ENCODE measurements at places on chromosomes 5 and 9.

DNA sequence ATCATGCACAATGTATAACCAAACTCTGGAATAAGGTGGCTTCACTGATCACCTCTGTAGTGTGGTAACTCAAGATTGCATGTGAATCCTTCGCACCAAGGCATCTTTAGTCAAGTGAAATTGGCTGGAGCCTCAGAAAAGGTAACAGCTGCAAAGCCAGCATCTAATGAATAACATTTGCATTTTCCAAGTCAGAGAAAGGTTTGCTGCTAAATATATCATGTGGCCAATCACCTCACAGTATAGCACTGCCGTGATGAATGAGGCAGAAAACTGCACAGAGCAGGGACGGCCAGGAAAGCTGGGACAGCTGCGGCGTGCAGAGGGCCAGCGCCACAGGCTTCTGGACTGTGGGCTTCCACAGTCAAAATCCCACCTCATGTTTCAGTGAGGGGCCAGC, 18.5 kb downstream of the MRPS27 start:
- no peak for DNase-seq

GRCh38 chr5:87741881-87742280, 329.2 kb upstream of the CCNH start:
- DNase-seq: no peak

DNA sequence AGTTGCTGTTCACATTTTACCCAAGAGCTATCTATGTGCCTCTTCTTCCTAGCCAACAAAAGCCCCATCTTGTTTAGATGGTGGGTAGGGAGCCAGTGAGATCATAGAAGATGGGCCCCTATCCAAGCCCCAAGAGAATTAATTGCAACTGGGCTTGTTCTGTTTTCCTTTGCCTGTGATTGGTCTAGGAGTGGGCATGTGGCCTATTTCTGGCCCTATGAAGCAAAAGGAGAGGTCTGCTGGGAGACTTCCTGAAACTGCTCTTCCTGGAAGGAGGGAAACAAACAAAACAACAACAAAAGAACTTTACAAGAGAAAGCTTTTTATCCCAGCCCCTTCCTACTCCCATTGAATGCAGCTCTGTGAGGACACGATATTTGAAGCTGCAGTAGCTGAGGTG, 32.5 kb upstream of the ALDOB start:
- DNase-seq: no peak

DNA sequence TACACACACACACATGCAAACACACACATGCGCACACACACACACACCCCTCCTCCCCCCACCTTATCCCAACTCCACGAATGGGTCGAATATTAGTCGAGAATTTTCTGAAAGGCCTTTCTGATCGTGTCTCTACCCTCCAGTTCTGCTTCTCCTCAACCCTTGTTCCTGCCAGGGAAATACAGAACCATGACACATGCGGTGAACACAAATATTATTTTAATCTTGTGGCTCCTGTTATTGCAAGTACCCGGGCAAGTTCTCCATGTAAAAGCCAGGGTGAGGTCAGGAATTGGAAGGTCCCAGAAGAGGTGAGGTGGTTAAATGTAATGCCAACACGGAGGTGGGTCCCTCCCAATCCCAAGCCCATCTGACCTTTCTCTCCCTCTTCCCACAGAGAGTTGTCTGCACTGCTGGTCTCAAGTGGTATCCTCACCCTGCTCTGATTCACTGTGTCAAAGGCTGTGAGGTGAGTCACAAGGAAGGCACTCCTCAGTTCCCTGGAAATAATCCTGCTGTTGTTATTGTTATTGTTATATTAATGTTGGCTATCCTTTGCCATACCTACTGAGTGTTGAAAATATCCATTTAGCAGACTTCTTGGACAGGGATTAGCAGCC, 223.7 kb downstream of the PAPPA start:
- DNase-seq: no peak

- DNase-seq: no peak
Measured at GRCh38 chr9:114050646-114051045, 27.5 kb downstream of the AMBP start.

DNA sequence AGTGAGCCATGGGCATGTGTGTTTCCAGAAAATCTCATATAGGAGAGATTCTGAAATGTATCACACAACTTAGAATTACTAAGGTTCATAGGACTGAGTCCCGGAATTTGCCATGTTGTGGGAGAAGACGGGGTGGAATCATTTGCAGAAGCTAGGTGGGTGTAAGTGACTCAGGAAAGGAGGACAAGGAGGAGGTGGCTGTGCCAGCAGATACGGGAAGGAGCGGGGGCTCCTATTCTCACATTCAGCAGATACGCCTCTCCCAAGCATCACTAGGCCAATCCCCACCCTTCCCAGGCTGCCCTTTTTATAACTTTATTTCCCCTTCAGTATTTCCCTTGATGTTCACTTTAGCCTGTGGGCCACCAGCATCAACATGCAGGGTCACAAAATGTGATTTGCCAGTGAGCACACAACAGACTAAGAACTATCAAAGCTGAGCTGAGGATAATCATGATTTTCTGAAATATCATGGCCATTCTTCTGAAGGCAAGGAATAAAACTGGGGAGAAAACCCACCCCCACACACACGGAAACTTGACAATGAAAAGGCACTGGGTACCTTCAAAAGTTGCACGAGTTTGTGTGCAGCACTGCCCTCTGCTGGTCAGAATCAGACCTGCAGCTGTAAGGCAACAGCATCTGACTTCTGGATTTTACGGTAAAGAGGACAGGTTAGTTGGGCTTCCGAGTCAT, 133.2 kb downstream of the MTX3 start:
- peak; percentile 36 for DNase-seq

DNA sequence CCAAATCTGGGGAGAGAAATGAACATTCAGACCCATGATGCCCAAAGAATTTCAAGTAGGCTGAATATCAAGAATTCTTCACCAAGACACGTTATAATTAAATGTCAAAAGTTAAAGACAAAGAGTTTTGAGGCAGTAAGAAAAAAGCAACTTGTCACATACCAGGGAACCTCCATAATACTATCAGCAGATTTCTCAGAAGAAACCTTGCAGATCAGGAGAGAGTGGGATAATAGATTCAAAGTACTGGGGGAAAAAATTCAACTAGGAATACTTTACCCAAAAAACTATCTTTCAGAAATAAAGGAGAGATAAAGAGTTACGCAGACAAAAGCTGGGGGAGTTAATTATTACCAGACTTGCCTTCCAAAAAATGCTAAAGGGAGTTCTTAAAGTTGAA, 516.0 kb downstream of the CETN3 start:
- DNase-seq: no peak

DNA sequence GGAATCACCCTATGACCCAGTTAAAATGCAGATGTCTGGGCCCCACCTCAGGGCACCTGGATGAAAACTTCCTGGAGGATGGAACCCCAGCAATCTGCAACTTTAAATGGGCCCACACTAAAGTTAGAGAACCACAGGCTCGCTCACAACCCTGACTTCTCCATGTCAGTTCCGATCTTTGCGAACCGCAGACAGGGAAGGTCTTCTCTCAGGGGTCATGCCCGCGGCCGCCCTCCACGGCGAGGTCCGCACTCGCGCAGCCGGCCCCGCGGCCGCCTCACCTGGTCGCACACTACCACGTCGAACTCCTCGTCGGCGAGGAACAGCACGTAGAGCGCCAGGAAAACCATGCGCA, 499 bp downstream of the ALG2 start:
- no peak for DNase-seq

DNA sequence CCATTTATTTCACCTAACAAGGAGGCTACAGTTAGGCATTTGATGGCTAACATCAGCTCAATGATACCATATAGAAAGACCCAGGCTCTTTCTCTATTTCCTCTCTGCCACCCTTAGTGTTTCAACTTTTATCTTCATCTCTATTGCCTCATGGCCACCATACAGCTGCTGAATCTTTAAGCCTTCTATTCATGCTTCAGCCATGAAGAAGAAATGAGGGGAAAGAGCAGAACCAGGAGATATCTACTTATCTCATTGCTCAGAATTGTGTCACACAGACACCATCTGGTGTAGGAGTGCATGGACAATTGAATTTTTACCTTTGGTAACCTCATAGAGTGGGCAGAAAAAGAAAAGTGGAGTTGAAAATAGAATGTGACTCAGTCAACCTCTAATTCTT, 6.7 kb downstream of the GAPT start:
- DNase-seq: no peak

DNA sequence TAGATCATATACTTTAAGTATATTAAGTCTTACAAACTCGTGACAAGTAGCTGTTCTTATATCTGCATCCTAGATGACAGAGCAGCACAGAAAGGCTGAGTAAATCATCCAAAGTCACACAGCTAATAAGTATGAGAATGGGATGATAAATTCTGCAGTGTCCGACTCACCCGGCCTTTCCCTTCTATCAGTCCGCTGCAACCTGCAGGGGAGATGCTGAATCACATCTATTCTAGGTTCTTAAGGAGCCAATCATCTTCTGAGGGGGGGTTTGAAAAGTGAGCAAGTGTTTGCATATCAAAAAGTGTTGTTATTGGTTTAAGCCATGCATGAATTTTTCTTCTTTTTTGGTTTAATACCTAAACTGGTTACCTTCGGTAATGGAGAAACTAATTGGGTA, 38.9 kb downstream of the ADAMTS16 start:
- no peak for DNase-seq

GRCh38 chr5:67012171-67012570, 184.4 kb downstream of the CD180 start:
- no peak for DNase-seq

GRCh38 chr5:88880201-88880600, 2.8 kb downstream of the MEF2C start:
- DNase-seq: no peak

GRCh38 chr9:72791436-72791835, 161.4 kb downstream of the ALDH1A1 start:
- DNase-seq: no peak

DNA sequence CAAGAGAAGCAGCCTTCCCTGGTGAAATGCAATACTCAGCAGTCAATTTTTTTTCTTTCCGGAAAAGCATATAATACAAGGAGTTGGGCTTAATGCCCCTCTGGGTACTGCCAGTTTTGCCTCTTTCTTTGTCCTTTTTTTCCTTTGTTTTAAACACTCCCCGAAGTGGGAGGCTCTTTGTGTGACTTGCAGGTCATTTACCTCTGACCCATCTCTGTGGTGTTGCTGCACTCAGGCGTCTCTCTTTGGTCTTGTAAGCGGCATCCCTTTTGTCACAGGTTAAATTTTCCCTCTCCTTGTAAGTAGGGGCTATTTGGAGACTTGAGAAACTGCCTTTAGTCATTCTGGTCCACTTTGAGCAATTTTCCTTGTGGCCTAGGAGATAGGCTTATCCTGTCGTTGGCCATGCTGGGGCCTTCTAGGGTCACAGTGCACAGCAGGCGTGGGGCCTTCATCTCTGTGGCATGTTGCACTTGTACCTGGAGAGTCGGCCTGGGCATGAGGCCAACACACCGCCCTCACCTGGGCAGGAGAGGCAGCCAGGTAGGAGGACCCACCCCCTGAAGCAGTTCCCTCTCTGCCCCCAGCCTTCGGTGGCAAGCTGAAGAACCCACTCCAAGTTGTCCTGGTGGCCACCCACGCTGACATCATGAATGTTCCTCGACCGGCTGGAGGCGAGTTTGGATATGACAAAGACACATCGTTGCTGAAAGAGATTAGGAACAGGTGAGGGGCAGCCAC, 27.7 kb upstream of the CTSL start:
- no peak for DNase-seq

DNA sequence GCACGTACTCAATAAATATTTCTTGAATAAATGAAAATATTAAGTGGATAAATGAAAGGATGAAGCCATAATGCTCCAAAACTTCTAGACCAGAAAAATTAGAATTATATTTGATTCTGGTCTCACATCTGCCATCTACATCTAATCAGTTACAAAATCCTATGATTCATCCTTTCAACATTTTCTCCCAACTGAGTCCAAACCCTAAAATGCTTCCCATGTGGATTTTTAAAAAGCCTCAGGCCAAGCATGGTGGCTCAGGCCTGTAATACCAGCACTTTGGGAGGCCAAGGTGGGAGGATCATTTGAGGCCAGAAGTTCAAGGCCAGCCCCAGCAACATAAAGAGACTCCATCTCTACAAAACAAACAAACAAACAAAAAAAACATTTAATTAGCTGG, 31.6 kb upstream of the FST start:
- DNase-seq: no peak

GRCh38 chr9:114098936-114099668, at the start of gene KIF12:
KIF12 (minus strand) TSS chr9:114099292; CDS start chr9:114099276, 16 bp downstream.
- DNase-seq: no peak

DNA sequence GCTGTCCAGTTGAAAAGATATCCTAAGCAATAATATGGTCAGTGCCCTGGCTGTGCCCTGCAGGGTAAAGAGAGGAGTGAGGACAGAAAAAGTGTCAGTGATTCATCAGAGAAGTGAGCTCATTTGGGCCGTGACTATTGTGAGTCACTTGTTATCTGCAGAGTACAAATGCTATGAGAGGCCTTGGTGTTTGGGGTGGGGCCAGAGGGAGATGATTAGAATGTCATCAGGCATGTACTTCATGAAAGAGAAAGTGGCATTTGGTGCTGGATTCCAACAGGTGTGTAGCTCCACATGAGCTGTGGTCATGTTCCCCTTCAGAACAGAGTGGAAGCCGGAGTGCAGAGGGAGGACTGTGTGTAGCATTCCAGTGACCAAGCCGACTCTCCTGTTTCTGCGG, 174.1 kb downstream of the KDM4C start:
- no peak for DNase-seq

GRCh38 chr5:102771435-102771834, 16.3 kb downstream of the PAM start:
- no peak for DNase-seq

- no peak for DNase-seq
Measured at GRCh38 chr5:144794922-144795321, 624.2 kb downstream of the KCTD16 start.

DNA sequence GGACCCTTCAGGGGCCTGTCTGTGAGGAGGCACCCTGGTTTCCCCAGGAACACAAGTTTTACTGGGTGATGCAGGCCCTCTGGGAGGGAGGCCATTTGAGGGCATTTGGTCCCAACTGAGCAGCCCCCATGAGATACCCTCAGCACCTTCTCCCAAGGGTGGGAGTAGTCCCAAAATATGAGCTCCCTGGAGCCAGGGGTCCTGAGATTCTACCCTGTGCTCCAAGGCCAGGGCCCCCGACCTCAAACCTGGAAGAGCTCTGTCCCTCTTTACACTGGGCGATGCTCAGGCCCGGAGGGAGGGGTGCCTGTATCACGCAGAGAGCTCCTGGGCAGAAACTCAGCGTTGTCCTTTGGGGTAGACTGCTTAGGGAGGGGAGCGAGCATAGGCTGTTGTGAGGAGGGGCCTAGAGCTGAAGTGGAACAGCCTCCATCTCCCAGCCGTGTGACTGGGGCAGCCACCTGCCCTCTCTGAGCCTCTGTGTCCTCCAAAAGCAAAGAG, 64.0 kb upstream of the SYNPO start:
- DNase-seq: no peak

DNA sequence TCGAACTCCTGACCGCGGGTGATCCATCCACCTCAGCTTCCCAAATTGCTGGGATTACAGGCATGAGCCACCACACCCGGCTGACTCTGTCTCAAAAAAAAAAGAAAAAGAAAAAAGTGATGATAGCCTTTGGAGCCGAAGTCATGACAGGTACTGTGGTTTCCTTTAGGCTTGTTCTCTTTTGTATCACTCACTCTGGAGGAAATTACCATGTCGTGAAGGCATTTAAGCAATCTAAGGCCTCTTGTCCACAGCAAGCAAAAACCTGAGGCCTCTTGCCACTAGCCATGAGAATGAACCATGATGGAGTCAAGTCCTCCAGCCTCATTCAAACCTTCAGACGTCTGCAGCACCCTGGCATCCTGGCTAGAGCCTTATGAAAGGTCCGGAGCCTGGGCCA, 286.1 kb downstream of the RAB3C start:
- DNase-seq: no peak

- DNase-seq: no peak
Measured at GRCh38 chr9:93110311-93110855, 14.4 kb downstream of the CARD19 start.

- no peak for DNase-seq
Measured at GRCh38 chr5:173826086-173826427, 62.1 kb upstream of the CPEB4 start.

Measured in LNCaP clone FGC (cell line).